Stomach (tissue), 19 donors: ENCODE measurements at places on chromosomes 12 and 14. TPM values are rescaled to one million over a fixed set of nuclear protein-coding genes. Genes with fewer than 3 reads are reported as not detected.

MYF6 gene
- not detected for total RNA-seq

RASSF8 gene
- 14.9 TPM for total RNA-seq

NEUROD4 gene
- total RNA-seq, result not detected

B4GALNT3 gene
- total RNA-seq, result 275 TPM

SLC5A8 gene
- not detected for total RNA-seq

USP44 gene
- 0.43 TPM for total RNA-seq

OR6C2 gene
- not detected for total RNA-seq

RNASE1 gene
- 237 TPM for total RNA-seq

HOTAIR gene
- total RNA-seq, result not detected
